Activated T-helper 1 cell treated with anti-CD3 and anti-CD28 coated beads, Interleukin-2, amount 50 U/mL, for 16 hours (primary cell): ENCODE measurements at places on chromosomes 11 and 22.

GRCh38 chr22:32558681-32559355, 84.2 kb downstream of the FBXO7 start:
- DNase-seq: no peak

- DNase-seq: no peak
These were observed 6.4 kb downstream of the CLMP start for GRCh38 chr11:123188508-123189165.

DNA sequence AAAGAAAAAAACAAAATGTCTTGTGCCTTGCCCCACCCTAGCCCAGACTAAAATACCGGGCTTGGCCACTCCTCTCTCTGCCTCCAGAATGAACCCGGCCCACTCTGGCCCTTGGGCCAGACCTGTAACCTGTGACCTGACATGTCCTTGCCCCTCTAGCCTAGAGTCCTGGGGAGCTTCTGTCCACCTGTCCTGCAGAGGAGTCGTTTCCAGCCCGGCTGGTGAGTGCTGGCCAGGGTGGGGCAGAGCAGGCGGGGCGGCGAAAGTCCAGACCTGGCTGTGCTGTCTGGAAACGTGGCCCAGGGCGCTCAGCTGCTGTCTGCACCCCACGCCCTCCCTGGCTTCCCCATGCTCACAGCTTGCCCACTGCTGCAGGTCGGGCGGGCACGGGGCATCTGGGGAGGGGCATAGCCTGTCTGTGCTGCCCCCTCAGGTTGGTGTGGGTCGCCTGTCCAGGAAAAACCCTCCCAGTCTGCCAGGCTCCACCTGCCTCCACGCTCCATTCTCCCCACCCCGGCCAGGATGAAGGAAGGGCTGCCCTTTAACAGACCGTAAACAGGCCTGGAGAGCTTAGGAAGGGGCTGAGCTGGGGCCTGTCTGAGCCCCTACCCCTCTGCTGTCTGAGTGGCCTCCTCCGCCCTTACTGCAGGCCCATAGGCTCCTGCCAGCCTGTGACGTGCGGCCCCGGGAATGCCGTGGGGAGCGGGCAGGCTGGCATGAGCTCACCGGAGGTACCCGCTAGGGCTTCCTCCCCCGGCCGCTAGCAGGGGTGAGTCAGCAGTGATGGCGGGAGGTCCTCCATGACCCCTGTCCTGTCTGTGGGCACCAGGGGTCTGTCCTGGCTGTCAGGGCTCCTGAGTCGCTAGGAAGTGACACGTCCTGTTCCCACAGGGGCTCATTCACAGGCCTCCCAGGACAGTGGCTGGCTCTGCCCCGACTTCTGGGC, 1.9 kb downstream of the CD151 start:
- no peak for DNase-seq

DNA sequence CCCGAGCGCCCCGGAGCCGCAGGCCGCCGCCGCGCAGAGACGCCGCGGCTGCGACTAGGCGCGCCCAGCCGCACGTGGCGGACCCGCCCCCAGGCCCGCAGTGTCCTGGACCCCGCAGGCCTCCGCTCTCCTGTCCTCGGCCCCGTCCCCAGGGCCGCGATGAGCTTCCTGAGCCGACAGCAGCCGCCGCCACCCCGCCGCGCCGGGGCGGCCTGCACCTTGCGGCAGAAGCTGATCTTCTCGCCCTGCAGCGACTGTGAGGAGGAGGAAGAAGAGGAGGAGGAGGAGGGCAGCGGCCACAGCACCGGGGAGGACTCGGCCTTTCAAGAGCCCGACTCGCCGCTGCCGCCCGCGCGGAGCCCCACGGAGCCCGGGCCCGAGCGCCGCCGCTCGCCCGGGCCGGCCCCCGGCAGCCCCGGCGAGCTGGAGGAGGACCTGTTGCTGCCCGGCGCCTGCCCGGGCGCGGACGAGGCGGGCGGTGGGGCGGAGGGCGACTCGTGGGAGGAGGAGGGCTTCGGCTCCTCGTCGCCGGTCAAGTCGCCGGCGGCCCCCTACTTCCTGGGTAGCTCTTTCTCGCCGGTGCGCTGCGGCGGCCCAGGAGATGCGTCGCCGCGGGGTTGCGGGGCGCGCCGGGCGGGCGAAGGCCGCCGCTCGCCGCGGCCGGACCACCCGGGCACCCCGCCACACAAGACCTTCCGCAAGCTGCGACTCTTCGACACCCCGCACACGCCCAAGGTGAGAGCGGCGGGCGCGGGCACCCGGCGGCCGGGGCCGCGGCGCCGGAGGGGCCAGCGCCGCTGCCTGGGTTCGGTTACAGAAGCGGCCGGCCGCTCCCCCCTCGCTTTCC, 528 bp downstream of the WEE1 start:
- DNase-seq: peak; percentile 6

- DNase-seq: no peak
These were observed 46.7 kb downstream of the IGLL1 start for GRCh38 chr22:23533328-23533762.

DNA sequence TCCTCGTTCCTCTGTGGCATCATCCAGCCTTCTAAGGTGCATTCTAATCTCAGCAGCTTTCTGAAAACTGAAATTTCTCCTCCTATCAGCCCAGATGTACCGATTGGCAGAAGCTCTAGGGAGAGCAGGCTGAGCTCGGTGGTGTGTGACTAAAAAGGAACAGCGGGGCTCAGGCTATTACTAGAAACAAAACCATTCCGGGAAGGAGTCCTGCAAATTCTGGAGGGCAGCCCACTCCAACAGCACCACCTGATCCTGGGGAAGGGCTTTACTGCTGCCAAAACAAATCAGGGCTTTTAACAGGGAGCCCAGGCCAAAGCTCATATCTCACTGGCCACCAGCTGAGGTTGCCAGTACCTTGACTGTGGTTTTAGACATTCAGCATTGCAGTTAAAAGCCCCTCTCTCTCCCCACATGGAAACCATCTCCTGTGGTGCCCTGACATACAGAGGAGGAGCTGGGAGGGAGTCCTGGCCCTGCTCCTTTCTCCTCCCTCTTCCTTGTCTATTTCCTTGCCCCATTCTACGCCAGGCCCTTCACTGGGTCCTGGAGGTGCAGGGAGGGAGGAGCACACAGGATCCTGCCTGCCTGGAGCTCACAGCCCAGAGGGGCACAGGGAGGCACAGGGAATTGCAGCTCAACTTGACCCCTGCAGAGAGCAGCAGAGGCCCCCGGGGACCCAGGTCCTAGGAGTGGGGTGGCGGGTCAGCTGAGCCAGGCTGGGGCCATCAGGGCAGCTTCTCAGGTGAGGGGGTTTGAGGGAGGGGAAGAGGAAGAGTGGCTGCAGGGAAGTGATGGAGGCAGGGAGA, 889 bp downstream of the PLAAT4 start:
- no peak for DNase-seq

DNA sequence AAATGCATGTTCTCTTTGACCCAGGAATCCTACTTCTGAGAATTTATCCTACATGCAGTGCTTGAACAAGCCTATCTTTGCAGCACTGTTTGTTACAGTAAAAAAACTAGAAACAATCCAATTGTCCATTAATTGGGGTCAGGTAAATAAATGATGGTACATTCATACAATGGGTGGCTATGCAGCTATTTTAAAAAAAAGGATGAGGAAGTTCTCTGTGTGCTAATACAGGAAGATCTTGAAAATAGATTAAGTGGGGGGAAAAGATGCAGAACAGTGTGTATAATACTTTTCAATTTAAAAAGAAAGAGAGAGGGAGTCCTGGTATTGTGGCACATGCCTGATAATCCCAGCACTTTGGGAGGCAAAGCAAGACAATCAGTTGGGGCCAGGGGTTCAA, 9.5 kb upstream of the CREB3L1 start:
- no peak for DNase-seq

- no peak for DNase-seq
These were observed 38.0 kb upstream of the AMOTL1 start for GRCh38 chr11:94730153-94730552.

GRCh38 chr11:111696556-111696955, 69.6 kb downstream of the PPP2R1B start:
- no peak for DNase-seq

DNA sequence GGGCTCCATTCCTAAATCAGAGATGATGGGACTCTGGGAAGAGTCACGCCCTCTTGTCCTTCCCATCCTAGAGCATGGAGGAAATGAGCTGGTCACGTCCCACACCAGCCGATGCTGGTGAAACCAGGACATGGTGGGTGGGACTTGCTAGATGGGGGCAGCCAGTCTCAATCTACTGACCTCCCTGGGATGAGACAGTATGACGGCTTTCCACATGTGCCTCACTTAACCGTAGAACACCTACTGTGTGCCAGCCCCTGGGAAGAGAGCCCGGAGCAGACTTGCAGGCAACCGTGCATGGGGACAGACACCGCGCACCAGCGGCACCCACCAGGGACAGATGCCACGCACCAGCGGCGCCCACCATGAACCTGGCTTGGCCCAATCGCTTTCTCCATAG, 3.8 kb downstream of the OSBPL5 start:
- no peak for DNase-seq

- DNase-seq: no peak
These were observed 4749.6 kb upstream of the OR11H1 start for GRCh38 chr22:10778296-10778814.

- DNase-seq: no peak
These were observed 20.1 kb downstream of the TMEM218 start for GRCh38 chr11:125091247-125091876.

- no peak for DNase-seq
These were observed 883 bp upstream of the AIFM3 start for GRCh38 chr22:20965888-20966855.

- no peak for DNase-seq
These were observed 55.3 kb downstream of the CACNA1I start for GRCh38 chr22:39625569-39626537.

DNA sequence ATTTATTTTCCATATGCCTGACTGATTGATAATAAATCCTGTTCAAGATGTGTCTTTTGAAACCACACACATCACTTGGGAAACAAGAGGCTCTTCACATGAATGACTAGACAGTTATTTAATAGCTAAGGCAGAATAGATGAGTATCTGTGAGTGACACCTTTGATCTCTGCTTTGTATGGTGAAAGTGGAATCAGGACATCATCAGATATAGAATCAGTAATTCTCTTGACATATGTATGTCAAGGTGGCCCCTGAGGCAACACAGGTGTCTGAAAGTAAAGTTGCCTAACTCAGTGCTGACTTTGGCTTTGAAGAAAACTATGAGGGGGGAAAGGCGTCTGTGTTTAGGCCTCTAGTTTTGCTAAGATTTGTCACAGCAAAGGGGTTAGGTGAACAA, 11.5 kb upstream of the CASP4 start:
- no peak for DNase-seq

- DNase-seq: no peak
These were observed 22.1 kb downstream of the SPATA19 start for GRCh38 chr11:133823211-133823610.

DNA sequence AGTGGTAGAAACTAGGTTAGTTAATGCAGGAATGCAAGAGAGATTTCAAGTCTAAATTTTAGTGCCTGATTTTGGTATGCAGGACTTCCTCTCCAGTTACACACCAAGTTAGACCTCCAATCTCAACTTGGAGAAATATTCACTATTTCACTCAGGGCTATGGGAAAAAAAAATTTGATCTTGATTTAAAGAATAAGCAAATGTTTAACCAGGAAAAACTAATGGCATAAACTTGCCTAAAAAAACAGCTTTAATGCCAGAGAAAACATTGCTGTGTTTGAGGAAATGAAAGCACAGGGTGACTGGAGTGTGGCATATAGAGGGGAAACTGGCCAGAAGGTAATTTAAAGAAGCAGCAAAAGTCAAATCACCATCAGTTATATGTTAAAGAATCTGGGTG, 575.4 kb upstream of the LRRC4C start:
- DNase-seq: no peak

DNA sequence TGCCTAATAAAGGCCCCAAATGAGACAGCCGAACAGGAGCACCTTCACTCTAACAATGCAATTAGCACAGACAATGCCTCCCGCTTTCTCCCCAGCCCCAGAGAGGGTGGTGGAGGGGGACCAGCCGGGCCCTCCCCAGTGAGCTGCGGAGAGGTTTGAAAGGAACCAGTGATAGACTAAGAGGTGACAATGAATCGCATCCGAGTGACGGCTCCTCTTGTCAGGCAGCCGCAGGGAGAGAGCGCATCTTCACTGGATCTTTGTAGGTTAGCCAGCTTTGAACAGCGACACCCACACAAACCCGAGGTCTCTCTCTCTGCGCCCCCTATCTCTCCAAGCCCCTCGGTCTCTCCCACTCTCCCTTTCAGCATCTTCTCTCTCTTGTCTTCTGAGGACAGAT, 28.0 kb downstream of the FLRT1 start:
- no peak for DNase-seq

DNA sequence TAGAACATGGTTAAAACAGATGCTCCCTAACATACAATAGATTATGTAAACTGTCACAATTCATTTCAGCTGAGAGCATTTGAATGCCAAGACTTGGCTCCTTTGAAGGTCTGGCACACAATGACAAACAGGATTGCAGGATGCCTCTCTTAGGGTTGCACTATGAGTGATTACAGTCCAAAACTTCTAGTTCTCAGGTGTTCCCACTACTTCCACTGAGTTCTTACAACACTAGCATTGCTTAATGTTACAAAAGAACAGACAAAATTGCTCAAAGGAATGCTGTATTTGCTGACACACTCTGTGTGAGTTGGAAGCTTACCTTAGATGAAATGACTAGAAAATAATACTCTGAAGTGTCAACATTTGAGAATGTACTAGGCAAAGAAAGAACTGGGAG, 2413.8 kb upstream of the RAG2 start:
- no peak for DNase-seq

DNA sequence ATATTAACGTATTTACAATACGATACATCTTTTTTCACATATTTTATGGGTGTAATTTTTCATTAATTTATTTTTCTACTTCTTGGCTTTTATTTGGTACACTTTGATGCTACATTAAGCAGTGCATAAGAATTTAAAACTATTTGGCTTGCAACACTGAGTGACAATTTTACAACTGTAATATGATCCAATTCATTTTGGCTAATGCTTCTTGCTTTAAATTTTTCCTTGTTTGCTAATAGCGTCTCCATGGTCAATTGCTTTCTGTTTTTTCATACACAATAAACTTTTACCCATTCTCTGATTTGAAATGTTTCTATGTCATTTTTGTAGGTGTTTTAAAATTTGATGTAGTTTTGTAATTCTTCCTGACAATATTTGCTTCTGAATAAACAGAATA, 773.2 kb downstream of the FAM181B start:
- no peak for DNase-seq

DNA sequence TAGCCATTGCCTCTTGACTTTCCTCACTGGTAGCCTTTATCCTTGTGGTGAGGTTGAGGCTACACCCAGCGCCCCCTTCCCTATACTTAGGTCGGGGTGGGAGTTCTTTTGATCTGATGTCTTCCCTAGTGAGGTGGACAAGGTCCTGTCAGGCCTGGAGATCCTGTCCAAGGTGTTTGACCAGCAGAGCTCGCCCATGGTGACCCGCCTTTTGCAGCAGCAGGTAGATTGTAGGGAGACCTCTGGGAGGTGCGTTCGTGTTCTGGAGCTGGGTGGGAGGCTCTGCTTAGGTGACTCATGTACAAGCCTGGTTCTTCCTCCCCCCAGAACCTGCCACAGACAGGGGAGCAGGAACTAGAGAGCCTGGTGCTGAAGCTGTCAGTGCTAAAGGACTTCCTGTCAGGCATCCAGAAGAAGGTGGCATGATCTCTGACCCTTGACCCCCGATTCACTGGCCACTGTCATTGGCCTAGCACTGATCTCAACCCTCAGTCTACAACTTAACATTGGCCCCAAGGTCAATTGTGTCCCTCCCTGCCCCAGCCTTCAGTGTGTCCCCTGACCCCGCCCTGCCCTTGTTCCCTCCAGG, 4.9 kb downstream of the INPPL1 start:
- DNase-seq: no peak

- DNase-seq: peak; percentile 69
These were observed 511 bp upstream of the CLCF1 start for GRCh38 chr11:67373648-67374570.

GRCh38 chr11:83722392-83723119, 436.4 kb upstream of the CCDC90B start:
- DNase-seq: no peak

GRCh38 chr11:105878510-105878909, 143.5 kb downstream of the MSANTD4 start:
- DNase-seq: no peak
